Inflammatory macrophage (primary cell): ENCODE measurements at places on chromosomes 3 and 15.

DNA sequence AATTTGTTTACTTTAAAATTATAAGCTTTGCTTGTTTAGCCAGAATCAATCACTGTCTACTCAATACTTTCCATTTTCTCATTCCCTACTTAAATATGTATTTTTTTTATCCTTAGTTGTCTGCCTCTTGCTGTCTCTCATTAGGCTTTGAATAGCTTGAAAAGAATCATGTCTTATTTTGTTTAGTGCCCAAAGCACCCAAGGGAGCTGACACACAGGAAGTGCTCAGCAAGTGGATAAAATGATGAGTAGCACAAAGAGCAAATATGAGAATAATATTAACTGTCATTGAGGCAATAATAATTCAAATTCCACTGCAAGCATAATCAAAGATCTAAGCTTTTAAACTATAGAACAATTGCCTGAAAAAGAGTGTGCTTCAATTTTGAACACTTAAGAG, 19.0 kb upstream of the IL1RAP start:
- peak; percentile 8 for DNase-seq

DNA sequence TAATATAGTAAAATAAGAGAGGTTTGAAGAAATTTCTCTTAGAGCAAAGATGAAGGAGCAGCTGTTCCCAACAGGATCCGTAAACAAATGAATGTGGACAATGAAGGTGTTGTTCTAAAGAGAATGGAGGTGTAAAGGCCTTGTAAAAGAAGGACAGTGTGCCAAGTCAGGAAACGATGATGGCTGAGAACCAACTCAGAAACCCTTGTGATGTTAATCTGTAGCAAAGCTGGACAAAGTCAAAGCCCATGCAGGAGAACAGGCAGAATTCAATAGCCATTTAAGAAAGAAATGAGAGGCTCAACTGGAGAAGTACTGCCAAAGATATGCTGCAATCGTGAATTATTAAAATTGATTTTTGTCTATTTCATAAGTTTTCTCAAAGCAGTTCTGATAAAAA, 192.2 kb downstream of the MBNL1 start:
- DNase-seq, result no peak

DNA sequence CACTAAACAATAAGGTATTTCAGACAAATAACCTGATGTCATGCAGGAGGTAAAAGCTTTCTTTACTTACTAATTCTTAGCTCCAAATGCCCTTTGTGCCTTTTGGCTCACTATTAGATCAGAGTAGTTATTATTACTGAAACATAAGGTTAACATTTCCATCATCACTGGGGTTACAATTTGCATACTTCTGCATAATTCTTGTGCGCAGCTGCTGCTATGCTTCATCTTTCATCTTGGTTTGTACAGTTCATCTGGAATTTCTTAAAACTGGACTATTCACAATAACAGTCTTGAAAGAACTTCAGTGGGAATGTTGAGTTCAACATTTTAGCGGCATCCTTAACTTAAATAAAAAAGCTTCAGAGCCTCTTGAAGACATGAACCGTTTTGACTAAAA, 383.2 kb upstream of the ADAMTS9 start:
- no peak for DNase-seq

- DNase-seq, result no peak
These were observed 722 bp downstream of the STRA6 start for GRCh38 chr15:74201710-74202420.

- DNase-seq, result peak; percentile 45
These were observed 66.3 kb downstream of the GTPBP8 start for GRCh38 chr3:113057117-113057516.

DNA sequence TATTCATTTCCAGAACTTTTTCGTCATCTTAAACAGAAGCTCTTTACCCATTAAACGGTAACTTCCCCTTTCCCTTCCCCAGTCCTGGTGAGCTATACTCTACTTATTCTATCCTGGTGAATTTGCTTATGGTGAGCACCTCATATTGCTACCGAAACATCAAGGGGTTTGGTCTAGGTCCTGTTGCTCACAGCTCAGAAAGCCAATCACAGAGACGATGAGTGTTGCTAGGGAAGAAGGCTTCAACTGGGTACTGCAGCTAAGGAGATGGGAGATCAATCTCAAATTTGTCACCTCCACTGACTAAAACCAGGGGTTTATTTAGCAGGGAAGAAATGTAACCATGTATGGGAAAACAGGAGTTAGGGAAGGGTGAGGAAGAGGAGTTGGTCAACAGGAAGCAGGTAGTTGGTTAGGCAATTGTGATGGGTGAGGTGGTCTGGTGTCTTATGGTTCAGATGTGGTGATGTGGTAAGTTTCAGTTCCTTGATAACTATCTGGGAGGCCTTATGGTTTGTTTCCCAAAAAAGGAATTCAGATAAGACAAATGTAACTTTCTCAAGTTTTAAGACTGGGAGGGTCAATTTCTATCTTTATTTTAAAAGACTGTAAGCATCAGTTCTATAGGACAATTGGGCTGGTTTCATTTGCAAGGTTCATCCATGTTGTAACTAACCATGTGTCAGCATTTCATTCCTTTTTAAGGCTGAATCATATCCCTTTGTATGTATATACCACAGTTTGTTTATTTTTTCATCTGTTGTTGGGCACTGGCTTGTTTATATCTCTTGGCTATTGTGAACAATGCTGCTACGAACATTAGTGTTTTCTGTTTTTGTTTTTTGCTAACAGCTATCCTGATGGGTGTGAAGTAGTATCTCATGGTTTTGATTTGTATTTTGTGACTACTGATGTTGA, 24.3 kb downstream of the ARHGAP11B start:
- DNase-seq, result peak; percentile 29

- DNase-seq, result peak; percentile 48
These were observed 139.2 kb downstream of the NUP210 start for GRCh38 chr3:13280811-13281506.

DNA sequence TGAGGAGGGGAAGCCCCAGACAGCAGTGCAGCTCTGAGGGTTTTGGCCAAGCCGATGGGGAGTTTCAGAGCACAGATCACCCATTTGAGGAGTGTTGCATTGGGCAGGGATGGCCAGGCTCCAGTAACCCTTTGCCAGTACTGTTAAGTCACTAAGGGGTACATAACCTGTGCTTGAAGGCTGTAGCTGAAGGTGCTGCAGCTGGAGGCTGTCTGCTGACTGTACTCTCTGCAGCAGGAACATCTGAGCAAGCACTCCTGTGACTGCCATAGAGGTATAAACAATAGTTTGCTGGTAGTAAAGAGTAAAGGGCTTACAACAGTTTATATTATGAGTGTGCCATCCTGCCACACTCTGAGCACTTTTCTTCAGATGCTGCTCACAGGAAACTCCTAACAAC, 297.8 kb downstream of the EPHA3 start:
- DNase-seq, result no peak

- no peak for DNase-seq
These were observed 204.3 kb downstream of the ZBTB20 start for GRCh38 chr3:114942773-114943172.

- peak; percentile 67 for DNase-seq
These were observed 112.7 kb downstream of the KLF13 start for GRCh38 chr15:31439328-31439727.

DNA sequence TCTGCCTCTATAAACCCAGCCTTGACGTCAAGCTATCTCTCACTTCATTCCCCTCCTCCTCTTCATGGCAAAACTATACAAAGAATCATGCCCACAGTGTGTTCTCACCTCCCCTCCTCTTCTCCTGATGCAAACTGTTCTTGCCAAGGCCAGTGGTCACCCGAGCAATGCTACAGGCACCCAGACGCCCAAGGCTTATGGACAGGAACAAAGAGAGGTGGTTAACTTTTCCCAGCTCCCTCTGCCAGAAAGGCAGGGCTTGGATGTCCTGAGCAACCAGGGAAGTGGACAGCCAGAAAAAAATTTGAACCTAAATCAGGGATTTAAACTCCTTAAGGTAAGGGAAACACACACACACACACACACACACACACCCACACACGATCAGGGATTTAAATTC, 5.1 kb downstream of the SLC41A3 start:
- no peak for DNase-seq

DNA sequence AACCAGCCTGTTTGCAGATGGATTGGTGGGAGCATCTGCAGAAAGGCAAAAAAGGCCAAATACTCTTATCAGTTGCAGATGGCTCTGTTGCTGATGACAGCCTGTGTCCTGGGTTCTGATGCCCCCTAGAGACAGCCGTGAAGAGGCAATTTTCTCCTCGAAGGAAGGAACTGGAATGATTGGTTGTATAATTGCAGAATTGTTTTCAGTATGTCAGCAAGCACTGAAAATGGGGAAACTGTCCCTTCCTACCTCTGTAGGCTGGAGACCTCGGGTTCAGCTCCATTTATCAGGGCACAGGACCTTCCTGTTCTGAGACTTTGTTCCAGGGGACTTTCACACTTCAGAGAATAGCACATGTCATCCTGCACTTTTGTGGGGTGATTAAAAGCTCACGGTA, 103.0 kb downstream of the PGPEP1L start:
- DNase-seq, result peak; percentile 86

- peak; percentile 96 for DNase-seq
These were observed at the start of gene DNAJC19 for GRCh38 chr3:180989291-180990163. Gene DNAJC19 (minus strand): TSS chr3:180989736. CDS start chr3:180989602, 134 bp downstream.

- no peak for DNase-seq
These were observed 19.0 kb downstream of the FAH start for GRCh38 chr15:80171787-80172186.

DNA sequence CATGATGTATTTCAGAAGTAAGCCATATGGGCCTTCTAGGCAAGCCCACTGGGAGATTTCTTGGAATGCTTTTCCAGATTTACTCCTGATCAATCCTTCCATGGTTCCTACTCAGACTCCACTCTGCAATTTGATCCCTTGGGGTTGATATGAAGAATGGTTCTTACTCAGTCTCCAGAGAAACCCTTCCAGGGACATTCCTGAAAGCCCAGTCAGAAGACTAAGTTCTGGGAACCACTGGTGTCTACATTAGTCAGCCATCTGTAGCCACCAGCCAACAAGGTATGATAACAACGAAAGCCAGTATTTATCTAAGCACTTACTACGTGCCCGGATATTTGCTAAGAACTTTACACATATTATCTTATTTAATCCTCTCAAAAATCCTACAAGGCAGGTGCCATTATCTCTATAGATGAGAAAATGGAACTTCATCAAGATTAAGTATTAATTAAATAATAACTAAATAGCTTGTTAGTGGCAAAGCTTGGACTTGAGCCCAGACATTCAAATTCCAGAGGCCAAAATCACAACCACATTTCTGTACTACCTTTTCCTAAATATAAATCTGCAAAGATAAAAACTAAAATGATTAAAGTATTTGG, 32.7 kb downstream of the ZNF385D start:
- DNase-seq, result no peak

- peak; percentile 55 for DNase-seq
These were observed 31.7 kb upstream of the RAB11A start for GRCh38 chr15:65837301-65838294.

DNA sequence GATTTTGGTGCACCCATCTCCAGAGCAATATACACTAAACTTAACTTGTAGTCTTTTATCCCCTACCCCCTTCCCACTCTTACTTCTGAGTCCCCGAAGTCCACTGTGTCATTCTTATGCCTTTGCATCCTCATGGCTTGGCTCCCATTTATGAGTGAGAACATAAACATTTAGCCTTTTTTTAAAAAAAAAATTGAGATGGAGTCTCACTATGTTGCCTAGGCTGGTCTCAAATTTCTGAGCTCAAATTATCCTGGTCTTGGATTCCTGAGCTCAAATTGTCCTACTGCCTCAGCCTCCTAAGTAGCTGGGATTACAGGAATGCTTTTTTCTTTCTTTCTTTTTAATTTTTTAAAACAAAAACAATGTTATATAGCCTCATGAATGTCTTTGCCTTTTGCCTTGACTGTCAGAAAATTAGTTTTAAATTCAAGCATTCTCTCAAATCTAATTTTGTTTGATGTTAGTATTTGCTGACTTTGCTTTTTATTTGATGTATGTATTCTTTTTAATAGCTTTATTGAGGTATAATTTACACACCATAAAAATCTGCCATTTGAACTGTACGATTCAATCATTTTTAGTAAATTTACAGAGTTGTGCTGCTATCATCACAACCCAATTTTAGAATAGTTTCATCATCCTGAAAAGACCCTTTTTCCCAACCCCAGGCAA, 46.9 kb downstream of the NFKBIZ start:
- DNase-seq, result no peak

DNA sequence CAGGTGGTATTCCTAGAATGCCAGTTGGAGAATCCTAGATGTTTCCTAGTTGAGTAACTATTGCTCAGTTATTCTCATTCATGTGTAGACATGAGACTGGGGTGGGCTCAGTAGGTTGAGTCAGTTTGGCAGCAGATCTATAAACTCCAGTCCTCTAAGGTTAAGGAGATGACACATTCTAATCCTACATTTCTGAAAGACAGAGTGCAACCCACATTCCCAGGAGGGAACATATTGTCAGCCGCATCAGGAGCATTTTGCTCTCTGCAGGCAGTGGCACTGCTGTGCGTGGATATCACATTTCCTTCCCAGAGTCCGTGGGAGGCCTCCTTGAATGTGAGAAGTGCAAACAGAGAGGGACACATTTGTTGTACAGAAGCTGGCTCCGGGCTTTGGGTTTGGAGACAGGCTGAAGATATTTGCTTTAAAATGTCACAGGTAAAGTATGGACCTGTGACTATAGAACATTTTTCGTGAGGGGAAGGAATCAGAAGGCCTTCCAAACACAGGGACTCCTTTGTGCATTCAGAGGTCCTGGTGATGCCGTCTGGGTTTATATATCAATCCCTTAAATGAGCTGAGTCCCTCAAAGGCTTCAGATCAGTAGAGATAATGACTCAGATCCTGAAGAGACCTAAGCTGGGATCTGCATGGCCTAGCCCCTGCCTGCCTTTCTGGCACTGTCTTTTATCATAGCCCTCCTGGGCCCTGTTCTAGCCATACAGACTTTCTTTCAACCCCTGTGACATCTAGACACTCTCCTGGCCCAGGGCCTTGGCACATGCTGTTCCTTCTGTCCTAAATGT, 156.5 kb downstream of the CADPS start:
- DNase-seq, result no peak
